ENCODE measurements at places on chromosomes 5 and 9.

DNA sequence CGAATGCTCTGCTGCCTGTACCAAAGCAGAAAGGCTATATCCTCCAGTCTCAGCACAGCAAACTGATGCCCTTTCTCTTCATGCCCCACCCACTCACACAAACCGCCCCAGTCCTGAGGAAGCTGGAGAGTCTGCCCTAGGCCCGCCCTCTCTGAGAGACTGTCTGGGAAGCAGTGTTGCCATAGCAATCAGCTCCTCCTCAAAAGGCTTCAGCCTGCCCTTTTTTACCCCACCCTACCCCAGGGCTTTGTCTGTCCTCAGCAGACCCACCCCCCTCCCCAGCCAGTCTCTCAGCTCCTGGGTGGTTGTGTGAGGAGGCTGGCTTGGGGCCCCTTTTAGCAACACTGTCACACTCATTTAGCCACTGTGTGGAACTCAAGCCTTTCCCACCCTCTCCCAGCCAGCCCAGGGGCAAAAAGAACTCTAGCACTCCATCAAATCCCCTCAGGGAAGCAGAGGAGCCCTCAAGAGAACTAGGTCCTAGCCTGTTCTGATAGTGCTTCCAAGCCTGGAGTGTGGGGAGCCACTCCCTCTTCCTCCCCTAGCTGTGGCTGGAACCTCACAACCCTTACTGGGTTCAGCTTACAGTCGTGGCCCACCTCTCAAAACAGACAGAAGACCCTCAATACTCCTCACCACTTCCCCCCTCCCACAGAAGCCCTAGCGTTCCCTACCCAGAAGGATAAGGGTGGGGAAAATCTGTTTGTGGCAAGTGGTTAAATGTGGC, 1.4 kb downstream of the ATOSB start:
- no peak for DNase-seq

DNA sequence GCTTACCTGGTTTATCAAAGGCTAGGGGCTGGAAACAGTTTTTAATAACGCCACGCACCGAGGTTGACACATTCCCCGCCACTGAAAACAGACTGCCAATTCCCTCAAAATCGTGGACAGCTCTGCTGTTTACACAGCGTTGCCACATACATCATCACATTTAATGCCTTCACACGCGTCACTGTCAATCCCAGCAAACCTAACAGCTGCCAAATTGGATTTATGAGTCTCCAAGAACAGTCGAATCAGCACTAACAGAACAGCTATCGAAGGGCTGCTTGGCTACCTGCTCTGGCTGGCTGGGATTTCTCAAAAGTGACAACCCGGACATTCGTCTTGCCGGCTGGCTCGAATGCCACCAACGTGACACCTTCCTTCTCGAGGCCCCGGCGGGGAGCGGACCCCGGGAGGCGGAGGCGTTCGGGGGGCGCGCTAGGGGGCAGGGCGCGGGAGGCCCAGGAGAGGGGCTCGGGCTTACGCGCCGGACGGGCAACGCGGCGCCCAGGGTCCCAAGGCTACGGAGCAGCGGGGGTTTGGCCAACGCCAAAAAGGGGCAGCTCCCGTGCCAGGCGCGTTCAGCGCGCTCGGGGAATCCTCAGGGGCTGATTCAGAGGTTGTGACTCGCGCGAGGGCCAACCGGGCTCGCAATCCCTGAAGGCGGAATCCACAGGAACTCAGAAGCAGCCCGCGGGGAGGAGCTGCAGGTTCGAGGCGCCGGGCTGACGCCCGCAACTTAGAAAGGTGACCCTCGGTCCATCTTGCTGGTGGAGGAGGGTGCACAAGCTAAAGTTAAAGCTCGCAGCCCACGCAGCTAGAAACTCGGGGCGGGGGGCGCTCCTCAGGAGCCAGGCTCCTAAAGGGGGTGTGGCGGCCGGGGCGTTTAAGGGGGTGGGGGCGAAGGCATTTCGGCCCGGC, 1.2 kb downstream of the CDC14B start:
- DNase-seq = peak; percentile 82

DNA sequence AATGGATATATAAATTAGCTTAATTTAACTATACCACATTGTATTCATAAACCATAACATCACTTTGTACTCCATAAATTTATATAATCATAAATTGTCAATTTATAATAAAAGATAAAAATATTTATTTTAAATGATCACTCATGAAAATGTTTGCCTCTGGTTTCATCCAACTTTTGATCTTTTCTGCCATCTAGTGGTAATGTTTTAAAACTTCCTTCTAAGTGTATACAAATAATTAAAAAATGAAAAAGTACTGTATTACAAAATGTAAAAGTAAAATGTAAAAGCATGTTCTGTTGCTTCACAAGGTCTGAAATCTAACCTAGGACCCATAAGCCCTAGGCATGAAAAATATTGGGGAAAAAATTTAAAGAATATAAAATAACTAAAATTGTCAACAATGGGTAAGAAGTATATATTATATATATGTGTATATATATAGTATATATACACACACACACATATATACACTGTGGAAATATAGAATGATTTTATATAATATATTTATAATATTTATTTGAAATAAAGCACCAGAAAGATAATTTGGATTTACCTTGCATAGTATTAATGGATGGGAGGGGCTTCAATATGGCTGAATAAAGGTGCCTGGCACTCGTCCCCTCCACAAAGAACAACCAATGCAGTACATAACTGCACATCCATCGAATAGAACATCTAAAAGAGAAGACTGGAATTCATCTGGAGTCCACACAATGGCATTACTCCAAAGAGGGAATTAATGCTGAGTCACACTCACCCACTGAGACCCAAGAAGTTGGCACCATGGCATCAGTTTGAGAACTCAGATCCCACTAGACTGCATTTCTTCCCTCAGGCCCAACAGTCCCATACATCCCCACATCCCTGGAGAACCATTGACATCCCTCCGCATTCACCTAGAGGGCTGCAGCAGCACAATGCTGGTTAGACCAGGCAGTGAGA, 32.5 kb downstream of the ANXA1 start:
- DNase-seq = no peak

DNA sequence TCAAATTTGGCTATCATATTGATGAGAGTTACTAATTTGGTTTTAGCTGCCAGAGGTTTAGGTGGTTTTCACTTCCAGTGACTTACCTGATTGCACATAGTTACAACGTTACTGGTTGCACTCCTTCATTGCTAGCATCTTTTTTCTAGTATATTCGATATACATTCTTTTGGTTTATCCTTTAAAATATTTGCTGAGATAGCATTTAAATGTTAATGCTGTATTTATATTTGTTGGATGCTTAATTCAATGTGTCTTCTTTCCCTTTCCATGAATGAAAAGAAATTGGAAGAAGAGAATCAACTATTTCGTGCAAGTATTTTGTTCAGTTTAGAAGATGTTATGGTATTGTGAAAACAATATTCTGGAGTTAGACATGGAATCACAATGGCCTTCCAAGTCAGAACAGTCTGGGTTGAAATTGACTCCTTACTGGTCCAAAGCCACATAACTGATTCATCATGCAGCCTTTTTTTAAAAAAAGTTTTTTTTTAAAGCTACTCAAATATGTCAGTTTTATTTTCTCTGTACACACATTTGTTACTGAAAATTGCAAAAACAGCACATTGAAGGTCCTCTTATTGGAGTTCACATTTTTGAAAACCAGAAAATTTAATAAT, 2.2 kb downstream of the SPIN1 start:
- DNase-seq = no peak

DNA sequence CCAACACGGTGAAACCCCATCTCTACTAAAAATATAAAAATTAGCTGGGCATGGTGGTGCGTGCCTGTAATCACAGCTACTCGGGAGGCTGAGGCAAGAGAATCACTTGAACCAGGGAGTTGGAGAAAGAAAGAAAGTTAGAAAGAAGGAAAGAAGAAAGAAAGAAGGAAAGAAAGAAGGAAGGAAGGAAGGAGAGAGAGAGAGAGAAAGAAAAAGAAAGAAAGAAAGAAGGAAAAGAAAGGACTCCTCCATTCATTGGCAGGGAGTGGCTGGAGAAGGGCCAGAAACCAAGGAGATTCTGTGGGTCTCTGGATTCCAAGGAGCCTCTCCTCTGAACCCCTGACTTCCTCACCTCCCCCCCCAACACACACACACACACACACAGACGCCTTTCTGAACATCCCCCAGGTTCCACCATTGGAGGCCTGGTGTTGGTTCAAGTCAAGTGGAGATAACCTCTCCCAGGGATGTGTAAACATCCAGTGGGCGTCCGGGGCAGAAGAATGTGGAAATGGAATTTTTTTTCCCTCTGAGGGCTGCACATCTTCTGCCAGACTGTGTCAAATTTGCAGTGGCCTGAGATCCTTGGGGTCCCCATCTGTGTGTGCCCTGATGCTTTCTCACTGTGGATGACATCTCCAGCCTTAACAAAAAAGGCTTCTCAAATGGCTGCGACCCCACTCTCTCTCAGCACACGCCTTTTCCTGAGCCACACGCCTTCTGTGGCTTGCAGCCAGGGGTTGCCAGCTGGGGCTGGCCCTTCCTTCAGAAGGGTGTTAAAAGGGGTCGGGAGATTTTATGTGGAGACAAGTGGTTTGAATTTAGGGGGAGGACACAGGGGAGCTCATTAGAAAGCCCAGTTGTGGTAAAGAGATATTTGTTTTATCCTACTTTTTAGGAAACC, 109.3 kb upstream of the HAND1 start:
- DNase-seq = no peak

DNA sequence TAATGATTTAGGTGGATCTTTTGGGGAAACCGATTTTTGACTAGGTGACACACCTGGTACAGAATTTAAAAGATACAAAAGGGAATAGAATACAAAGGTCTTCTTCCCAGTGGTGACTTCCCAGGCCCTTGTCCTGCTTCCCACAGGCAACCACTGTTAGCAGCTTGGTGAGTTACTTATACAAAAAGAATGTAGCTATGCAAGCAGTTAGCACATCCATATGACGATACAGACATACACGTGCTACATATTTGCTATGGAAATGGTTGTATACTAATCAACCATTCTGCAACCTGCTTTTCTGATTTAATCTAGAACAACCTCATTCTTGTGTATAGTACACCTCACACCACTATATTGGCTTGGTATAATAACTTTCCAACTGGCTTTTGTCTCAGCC, 51.0 kb downstream of the OTULIN start:
- DNase-seq = no peak

DNA sequence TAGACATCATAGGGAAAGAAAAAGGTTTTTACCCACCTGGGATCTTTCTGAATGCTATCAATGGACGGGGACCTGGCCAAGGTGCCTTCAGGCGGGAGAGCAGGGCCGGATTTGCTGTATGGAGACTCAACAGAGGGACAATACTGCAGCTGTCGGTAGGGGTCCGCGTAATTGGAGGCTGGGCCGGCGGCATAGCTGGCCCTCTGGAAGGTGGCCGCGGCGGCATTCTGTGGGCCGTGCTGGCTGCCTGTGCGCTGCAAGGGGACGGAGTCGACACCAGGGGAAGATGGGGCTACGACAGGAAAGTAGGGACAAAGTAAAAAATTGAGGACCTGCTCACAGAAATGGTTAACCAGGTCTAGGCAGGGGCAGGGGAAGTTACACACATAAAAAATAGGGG, 557.9 kb downstream of the CTNND2 start:
- DNase-seq = no peak

Data from pancreas (tissue), 10 donors.